ENCODE measurements at places on chromosomes 4 and X.

DNA sequence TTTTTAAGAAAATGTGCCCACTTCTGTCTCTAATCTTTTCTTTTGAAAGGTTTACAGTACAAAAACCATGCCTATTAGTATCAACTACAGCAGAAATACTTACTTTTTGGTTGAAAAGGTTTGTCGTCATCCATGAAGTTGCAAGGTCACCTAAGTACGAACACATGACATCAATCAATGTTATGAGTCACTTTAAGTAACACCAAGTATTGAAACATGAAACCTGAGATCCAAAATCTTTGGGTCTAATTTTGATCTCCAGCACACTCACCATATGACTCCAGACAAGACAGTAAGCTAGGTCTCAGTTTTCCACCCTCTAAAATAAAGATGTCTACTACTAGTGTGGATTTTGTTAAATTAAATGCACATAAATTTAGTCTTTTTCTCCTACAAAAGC is 8.4 kb downstream of the ZNF280C start:
- DNase-seq = no peak

DNA sequence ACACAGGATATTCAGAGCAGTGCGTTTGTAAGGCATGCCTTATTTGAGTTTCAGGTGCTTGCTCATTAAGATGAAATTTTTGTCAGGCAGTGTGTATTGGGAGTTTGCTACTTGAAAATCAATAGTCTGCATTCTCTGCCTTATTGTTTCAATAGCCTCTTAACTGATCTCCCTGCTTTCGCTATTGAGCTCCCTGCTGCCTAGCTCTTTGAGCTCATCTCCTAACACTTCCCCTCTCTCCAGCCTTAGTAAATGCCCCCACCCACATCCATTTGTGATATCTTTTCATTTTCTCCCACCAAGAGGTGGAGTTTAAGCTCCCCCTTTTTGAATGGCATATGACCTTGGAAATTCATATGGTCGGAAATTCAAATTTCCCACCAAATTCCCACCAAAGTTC is 256.6 kb downstream of the IL1RAPL1 start:
- DNase-seq = no peak

GRCh38 chr4:140857111-140857510 is 100.9 kb upstream of the TBC1D9 start:
- no peak for DNase-seq

DNA sequence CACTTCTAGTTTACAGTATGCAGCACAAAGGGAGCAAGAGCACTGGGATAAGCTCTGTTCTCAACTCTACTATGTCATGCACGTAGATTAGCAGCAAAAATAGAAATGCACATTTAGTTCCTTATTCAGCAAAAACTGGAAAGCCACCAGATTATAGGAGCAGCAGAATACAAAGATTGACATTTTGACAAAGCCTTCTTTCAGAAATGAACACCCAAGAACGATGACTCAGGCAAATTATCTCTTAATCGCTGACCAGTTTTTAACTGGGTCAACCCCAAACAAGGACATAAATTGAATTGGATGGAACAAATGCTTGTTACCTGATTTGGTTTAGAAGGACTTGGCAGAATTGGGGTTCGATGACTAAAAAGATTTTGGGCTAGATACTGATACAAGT is 775.3 kb upstream of the HS3ST1 start:
- no peak for DNase-seq

GRCh38 chr4:57378766-57379165 is 268.6 kb upstream of the IGFBP7 start:
- no peak for DNase-seq

DNA sequence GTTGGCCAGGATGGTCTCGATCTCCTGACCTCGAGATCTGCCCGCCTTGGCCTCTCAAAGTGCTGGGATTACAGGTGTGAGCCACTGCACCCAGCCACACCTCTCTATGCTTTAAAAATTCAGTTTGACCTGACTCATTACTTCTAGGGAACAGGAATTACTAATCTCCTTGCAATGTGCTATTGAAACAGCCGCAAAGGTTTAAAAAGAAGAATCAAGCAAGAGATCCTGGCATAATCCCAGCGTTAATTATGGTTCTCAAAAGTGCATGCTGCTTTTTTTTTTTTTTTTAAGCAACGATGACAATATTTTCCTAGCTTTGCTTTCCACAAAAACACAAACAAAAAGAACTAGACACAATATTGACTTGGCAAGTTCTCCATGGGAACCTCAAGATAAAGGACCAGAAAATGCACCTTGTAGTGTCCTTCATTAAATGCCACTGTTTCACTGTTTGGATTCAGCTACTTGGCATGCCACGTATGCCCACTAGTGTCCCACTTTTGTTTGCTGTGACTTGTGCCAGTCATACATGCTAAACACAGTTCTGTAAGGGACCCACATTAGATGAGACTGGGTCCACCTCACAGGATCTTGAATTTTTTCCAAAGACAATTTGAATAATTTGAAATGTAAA is 112.6 kb upstream of the PPARGC1A start:
- no peak for DNase-seq

GRCh38 chrX:30593440-30594200 is 16.1 kb upstream of the TASL start:
- DNase-seq = no peak

- no peak for DNase-seq
Observed at GRCh38 chr4:8419222-8420041, 21.1 kb downstream of the ACOX3 start.
